GM20000 (cell line): ENCODE measurements at places on chromosomes 13 and 19.

DNA sequence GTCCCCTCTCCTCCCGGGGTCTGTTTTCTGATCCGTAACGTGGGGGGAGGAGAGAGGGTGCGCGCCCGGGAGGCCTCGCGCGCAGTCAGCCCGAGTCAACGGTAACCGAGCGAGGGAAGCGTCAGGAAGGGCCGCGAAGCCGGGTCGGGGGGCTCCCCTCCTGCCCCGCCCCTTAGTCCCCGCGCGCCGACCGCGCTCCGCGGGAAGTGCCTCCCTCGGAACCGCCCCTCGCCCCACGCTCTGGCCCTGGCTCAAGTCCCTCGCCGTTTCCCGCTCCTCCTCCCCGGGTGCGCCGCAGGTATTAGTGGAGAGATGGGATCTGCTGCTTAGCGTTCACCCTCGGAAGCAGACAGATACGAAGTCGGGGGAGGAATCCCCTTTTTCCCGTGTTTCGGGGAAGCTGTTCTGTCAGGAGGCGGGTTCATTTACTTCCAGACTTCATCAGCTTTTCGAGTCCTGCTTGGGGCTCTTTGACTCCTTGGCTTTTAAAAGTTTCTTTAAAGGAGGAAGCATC is 770 bp downstream of the HNRNPM start:
- peak; percentile 47 for DNase-seq

- no peak for DNase-seq
Observed at GRCh38 chr13:113472355-113473025, 18.0 kb downstream of the DCUN1D2 start.

- DNase-seq, result peak; percentile 86
Observed at GRCh38 chr19:2168619-2169424, 5.1 kb downstream of the DOT1L start.

DNA sequence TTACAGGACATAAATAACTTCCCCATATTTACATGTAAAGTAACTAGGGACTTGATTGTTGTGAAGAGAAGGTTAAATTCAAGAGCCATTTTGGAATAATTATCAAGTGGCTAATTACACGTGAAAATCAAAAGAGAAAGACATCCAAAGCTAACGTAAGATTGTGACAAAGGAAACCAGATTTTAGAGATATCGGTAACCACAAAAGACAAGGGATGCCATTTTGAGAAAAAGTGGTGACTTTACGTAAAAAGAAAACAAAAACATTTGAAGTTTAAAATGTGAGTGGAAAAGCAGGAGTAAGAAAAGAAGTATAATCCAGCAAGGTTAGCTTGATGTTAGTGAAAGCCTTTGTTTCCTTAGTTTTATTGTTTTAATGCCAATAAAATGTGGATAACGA is 10.9 kb upstream of the VWA8 start:
- no peak for DNase-seq

- no peak for DNase-seq
Observed at GRCh38 chr13:100301418-100301817, 212.5 kb downstream of the PCCA start.

- DNase-seq, result no peak
Observed at GRCh38 chr13:91922969-91923592, 524.7 kb downstream of the GPC5 start.

GRCh38 chr19:16764793-16765433 is 45.3 kb downstream of the NWD1 start:
- DNase-seq, result no peak

- DNase-seq, result no peak
Observed at GRCh38 chr19:8097198-8097597, 44.6 kb downstream of the CCL25 start.

GRCh38 chr13:101486708-101487437 is 34.4 kb downstream of the ITGBL1 start:
- DNase-seq, result no peak

GRCh38 chr13:97211300-97211699 is 10.8 kb upstream of the MBNL2 start:
- DNase-seq, result no peak

GRCh38 chr13:89554801-89555200 is 1792.7 kb upstream of the MIR17HG start:
- no peak for DNase-seq

DNA sequence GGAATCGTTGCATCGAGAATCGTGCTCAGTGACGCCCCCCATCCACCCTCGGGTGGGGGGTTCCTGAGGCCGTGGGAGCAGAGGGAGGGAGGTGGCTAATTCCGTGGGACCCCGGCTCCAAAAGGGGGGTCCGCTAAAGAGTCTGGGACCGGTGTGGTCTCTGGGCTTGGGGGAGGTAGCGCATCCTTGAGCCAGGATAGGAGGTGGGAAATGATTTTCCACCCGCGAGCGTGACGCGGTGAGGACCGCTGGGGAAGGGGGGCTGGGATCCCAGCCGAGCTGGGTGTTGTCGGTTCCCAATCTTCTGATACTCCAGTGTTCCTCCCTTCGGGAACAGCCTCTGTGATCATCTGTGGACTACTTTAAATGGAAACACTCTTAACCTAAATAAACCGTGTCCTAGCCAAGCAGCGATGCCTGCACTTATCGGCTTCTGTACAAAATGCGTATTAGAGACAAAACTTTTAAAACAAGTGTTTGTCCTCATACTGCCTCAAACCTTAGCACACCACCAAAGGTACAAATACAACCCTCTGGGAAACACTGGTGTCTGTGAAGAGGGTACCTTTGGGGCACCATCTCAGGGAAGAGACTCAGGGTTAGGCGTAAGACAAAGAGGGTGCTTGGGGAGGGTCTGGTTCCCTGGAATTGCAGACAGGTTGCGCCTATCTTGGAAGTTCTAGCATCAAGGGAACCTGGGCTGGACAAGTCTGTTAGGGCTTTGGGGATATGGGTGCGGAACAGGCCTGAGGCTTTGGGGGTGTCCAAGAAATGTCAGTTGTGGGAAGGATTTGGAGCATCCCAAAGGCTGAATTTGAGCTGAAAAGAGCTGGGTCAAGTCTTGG is 16.0 kb downstream of the KCNC3 start:
- no peak for DNase-seq

DNA sequence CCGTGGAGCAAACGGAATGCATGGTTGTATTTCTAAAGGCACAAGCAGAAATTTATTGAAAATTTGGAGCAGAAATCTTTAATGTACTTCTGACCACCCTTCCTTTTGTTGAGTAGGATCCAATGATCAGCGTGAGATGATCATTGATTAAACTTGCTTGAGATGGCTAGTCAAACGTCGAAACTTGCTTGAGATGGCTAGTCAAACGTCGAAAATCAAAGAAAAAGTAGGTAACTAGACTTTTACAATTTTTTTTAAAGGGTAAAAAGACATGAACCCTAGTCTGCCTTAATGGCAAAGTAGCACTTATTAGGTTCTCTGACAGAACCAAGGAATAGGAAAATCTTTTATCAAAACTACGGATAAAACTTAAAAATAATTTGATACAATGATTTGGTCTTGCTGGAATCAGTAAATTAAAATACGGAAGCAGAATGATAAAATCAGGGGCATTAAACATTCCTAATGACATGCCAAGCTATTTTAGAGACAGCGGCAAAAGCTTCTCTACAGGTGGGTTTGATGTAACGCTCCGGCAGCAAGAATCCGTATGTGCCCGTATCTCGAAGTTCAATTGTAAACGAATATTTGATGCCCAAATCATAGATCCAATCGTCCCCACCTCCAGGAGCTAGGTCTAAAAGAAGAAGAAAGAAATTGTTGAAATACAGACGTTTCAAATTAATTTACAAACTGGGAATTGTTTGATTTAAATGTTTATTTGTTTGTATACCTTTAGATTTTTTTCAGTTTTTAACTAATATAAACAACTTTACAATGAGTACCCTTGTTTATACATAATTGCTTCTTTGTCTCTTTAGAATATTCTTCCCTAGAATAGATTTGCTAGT is 841 bp upstream of the ZC3H13 start:
- no peak for DNase-seq

DNA sequence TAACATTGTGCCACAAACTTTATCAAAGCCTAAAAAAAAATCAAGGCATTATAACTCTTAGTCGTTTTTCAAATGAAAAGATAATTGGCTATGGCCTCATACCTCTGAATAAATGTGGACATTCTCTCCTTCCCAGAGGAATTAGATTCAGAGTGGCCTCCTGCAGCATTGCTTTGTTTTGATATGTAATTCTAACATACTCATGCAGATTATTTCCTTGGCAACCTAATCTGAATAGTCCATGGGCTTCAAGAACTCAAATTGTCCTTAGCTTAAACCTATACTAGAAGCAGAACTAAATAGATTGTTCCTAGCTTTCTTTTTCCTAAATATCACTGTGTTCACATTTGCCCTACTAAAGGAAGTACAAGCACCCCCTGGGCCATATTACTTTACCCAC is 1146.9 kb downstream of the OLFM4 start:
- DNase-seq, result no peak

DNA sequence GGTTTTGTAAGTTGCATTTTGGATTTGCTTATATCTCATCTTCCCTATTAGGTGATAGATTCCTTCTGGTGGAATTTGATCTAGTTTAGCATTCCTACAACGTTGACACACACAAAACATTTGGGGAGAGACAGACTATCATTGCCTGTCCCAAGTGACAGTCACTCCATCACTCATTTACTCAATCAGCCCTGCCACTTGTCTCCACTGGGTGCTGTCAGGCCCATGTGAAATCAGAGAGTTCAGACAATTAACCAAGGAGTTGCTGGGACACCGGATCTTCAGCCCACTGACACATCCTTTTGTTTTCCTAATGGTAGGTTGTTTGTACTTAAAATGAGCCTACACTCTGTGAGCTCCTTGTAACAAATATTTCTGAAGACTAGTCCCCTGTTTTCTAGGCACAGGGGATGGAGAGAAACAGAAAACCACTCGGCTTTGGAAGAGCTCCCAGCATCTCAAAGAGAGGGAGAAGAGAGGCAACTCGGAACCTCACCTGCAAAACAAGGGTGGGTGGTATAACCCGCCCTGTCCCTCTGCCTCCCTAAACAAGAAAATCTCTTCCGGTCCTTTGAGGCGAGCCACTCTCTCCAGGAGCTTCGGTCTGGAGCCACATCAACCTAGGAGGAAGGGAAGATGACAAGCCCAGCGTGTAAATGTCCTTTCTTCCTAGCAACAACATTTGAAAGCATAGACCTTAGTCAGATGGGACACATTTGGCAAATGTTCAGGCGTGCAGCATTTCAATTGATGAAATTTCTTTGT is 440.9 kb upstream of the KLF12 start:
- no peak for DNase-seq

- DNase-seq, result no peak
Observed at GRCh38 chr13:81480634-81481033, 1139.7 kb upstream of the SPRY2 start.

GRCh38 chr13:93687261-93687660 is 460.7 kb downstream of the GPC6 start:
- no peak for DNase-seq

DNA sequence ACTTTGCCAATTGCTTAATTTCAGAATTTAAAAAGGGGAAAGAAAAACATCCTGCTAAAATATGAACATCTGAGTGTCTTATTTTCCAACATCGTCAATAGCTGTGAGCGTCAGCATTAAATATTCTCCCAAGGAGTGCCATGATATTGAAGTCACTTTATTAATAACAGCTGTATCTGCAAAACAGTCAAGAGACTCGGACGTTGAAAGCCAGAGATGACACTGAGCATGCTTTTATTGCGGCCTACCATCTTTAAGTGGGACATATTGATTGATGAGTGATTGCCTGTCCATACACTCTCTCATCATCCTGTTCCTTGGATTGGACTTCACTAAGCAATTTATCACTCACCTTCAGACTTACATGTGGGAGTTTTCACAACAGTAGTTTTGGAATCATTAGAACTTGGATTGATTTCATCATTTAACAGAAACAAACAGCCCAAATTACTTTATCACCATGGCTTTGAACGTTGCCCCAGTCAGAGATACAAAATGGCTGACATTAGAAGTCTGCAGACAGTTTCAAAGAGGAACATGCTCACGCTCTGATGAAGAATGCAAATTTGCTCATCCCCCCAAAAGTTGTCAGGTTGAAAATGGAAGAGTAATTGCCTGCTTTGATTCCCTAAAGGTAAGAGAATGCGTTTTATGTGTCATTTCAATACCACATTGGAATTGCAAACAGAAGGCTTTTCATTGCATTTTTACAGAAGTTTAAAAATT is 53.8 kb downstream of the MBNL2 start:
- DNase-seq, result no peak

GRCh38 chr13:85462792-85463425 is 336.3 kb downstream of the SLITRK6 start:
- no peak for DNase-seq

GRCh38 chr19:5103812-5104410 is 135.0 kb downstream of the KDM4B start:
- DNase-seq, result no peak

- DNase-seq, result no peak
Observed at GRCh38 chr19:47447470-47448359, 24.0 kb downstream of the SLC8A2 start.

- DNase-seq, result no peak
Observed at GRCh38 chr13:92681239-92681638, 545.4 kb upstream of the GPC6 start.

DNA sequence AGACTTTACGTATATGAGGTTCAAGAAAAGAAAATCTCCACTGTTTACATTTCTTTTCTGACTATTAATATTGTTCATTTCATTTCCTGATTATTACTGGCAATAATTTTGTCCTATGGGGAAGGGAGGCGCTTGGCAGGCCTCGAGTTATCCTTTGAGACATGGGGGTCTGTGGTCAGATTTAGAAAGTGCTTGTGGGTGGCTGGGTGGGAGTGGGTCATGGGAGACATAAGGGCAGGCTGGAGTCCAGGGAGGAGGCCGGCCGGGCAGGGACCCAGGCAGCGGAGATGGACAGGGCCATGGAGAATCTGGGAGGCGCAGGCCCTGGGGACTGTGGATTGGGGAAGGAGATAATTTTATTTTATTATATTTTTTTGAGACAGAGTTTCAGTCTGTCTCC is 40.1 kb downstream of the LTBP4 start:
- no peak for DNase-seq
